ENCODE measurements at places on chromosomes 16 and 17. TPM values are rescaled to one million over a fixed set of nuclear protein-coding genes. Genes with fewer than 3 reads are reported as not detected.

The TMEM98 gene
- not detected for total RNA-seq

The HSD11B2 gene
- not detected for total RNA-seq

The C17orf50 gene
- total RNA-seq = not detected

The CCDC154 gene
- 6.5 TPM for total RNA-seq

The CACNG1 gene
- total RNA-seq = not detected

The RCVRN gene
- total RNA-seq = not detected

The CDRT4 gene
- total RNA-seq = 9.6 TPM

The CLEC18B gene
- 1.5 TPM for total RNA-seq

The FKBP10 gene
- total RNA-seq = 0.94 TPM

The GRAP gene
- total RNA-seq = 27.7 TPM

The GPRC5B gene
- 0.09 TPM for total RNA-seq

The ATP2C2 gene
- total RNA-seq = not detected

The UMOD gene
- not detected for total RNA-seq

The IKZF3 gene
- total RNA-seq = 83.5 TPM

The KRTAP4-2 gene
- total RNA-seq = not detected

The KRTAP4-4 gene
- not detected for total RNA-seq

The PDILT gene
- total RNA-seq = not detected

The OR1A1 gene
- not detected for total RNA-seq

The ESRP2 gene
- not detected for total RNA-seq

The ABI3 gene
- 86.4 TPM for total RNA-seq

Measured in activated naive CD8-positive, alpha-beta T cell treated with anti-CD3 and anti-CD28 coated beads, Interleukin-2, amount 10 ng/mL, durations not matched to agents 7 days and 5 days (primary cell).